ENCODE measurements at places on chromosomes 12 and 14.

GRCh38 chr14:55138091-55138490 is 9.0 kb downstream of the LGALS3 start:
- DNase-seq: no peak

DNA sequence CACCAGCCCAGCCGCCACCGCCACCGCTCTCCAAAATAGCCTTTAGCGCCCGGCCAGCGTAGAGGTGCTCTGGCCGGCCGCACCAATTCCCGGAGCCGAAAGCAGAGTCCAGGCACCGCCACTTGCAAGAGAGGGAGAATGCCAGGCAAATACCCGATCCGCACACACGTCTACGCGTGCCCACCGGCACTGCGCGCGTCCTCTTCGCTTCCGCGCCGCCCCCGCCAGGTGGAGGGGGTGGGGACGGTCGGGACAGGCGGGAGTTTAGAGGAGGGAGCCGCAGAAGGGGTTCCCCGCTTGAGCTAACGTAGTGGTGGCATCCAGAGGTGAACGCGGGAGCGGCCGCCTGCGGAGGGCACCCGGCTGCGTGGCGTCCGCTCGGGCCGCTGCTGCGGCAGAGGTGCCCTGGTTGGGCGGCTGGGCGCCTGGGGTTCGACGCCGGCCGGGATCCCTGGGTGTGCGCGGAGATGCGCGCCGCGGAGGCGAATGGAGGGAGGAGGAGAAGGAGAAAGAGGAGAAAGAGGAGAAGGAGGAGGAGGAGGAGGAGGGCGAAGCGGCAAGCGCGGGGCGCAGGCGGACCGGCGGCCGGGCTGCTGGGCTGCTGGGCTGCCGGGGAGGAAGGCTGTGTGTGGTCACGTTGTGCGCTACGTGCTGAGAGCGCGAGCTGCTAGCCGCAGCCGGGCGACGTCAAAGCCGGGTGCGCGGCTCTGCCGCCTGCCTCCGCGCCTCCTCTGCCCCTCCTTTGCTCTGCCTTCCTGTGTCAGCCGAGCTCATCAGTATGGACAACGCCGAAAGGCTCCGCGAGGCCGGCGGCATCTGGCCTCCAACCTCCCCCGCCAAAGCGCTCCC is at the start of gene MDGA2:
MDGA2 (minus strand) TSS at position 140 of the 849 bp plus-strand sequence.
- DNase-seq: no peak

- DNase-seq: no peak
These were observed 150.3 kb downstream of the LRRK2 start for GRCh38 chr12:40375076-40375475.

- no peak for DNase-seq
These were observed 15.5 kb downstream of the FZD10 start for GRCh38 chr12:130177635-130178242.

GRCh38 chr14:71478542-71478941 is 453.7 kb upstream of the RGS6 start:
- DNase-seq: no peak

- no peak for DNase-seq
These were observed 110.9 kb upstream of the TSPAN8 start for GRCh38 chr12:71268598-71269280.

- DNase-seq: no peak
These were observed 285.5 kb upstream of the SFSWAP start for GRCh38 chr12:131425112-131426075.

DNA sequence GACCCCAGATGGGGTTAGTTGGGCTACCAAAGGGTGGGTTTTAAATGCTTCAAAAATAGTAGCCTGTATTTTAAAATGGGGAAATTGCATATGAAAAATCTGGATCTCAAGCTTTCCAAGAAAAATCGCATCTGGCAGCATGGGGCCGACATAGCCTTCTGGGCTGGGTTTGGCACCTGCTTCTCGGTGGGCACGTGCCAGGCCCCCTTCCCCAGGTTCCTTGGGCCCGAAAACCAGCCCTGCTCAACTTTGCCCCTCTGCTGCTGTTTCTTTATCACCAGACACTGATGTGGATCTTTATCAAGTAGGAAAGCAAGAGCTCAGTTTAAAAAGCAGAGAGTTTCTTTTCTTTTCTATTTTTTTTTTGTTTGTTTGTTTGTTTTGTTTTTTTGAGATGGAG is 95.1 kb downstream of the DICER1 start:
- no peak for DNase-seq

DNA sequence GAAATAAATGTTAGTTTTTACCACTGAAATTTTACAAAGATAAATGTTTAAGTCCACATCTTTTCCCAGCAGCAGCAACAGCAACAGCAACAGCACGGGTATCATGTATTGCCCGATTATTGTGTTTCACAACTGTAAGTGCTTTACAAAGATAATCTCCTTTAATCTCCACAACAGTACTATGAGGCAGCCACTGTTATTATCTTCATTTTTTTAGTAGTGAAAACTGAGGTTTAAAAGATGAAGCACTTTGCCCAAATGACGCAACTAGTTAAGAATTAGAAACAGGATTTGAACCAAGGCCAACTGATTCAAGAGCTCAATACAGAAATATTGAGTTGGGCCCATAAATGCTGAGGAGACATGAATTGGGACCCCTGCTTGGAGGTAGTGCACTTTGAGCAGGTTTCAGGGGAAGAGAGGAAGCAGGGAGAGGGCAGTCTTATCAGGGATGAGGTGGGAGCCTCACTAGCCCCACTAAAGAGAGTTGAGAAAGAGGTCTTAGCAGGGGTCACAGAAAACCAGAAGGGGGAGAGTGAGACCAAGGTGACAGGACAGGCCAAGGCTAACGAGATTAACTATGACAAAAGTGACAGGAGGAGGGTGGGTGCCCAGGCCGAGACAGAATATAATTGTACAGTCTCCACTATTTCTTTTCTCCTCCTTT is 15.3 kb downstream of the KRT2 start:
- no peak for DNase-seq

- no peak for DNase-seq
These were observed 5.3 kb upstream of the SERPINA5 start for GRCh38 chr14:94575730-94576585.

Data from sciatic nerve (tissue), 2 donors.